Breast epithelium (tissue), 4 donors: ENCODE measurements at places on chromosomes 2 and 18. TPM values are rescaled to one million over a fixed set of nuclear protein-coding genes. Genes with fewer than 3 reads are reported as not detected.

The PCARE gene
- not detected for total RNA-seq

The IL37 gene
- not detected for total RNA-seq

DNA sequence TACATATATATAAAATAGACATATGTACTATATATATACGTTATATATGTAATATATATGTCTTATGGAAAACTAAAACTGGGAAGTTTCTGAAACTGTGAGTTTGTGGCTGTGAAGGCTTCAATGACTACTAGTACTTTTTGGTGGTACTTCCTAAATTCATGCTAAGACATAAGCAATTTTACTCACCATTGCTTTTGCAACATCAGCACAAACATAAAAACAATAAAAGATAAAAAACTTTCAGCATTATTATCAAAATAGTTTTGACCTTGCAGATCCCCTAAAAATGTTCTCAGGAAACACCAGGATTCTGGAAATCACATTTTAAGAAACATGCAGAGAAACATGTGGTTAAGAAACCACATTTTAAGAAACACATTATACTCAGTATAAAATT is 269.9 kb downstream of the PID1 start:
- H3K4me3 ChIP-seq, result no peak overlapping the region
- no peaks in the 10 kb centered on the region for H3K36me3 ChIP-seq
- H3K27ac ChIP-seq, result no peak overlapping the region
- H3K4me1 ChIP-seq, result no peaks in the 10 kb centered on the region

- H3K4me3 ChIP-seq, result no peak overlapping the region
- H3K27ac ChIP-seq, result no peak overlapping the region
- DNase-seq, result no peak
- H3K36me3 ChIP-seq, result no peaks in the 10 kb centered on the region
Measured at GRCh38 chr2:194526121-194526520, 1130.9 kb upstream of the SLC39A10 start.

DNA sequence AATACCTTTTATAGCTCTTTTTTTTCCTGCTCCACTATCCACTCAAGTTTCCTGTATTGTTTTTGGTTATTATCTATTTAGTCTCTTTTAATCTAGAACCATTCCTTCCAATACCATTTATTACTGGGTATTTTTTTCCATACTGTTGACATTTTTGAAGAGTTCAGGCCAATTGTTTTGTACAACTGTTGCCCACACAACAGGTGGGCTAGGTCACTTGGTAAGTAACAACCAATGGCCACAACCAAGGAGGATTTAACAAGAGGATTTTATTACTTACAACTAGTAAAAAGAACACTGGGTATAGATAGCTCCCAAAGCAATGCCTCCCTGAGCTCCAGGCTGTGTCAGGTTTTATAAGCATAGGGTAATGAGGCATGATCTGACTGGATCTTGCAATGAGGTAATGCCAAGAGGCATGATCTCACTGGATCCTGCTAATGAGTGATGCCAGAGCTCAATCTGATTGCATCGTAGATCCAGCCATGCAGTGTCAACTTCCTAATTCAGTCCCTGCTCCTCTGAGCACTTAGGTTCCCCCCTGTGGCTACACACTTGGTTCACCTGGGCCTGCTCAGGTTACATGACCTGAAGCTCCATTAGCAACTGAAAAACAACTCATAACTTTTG is 7.1 kb upstream of the CEP68 start:
- no peak overlapping the region for H3K4me3 ChIP-seq
- H3K4me1 ChIP-seq, result no peaks in the 10 kb centered on the region
- DNase-seq, result no peak
- no peaks in the 10 kb centered on the region for H3K36me3 ChIP-seq
- H3K27me3 ChIP-seq, result no peaks in the 10 kb centered on the region

GRCh38 chr2:145601361-145601925 is 1081.5 kb upstream of the ZEB2 start:
- H3K4me3 ChIP-seq, result no peak overlapping the region
- H3K27ac ChIP-seq, result no peak overlapping the region
- no peaks in the 10 kb centered on the region for H3K36me3 ChIP-seq
- no peaks in the 10 kb centered on the region for H3K4me1 ChIP-seq
- H3K27me3 ChIP-seq, result no peaks in the 10 kb centered on the region

- no peak overlapping the region for H3K27ac ChIP-seq
- no peaks in the 10 kb centered on the region for H3K27me3 ChIP-seq
- no peaks in the 10 kb centered on the region for H3K36me3 ChIP-seq
- DNase-seq, result no peak
- peaks cover 11% of the 10 kb centered on the region for H3K4me1 ChIP-seq
- H3K4me3 ChIP-seq, result no peak overlapping the region
Measured at GRCh38 chr2:111143107-111143842, 22.6 kb downstream of the BCL2L11 start.

- no peaks in the 10 kb centered on the region for H3K36me3 ChIP-seq
- H3K27ac ChIP-seq, result no peak overlapping the region
- no peaks in the 10 kb centered on the region for H3K27me3 ChIP-seq
- H3K4me3 ChIP-seq, result no peak overlapping the region
- no peaks in the 10 kb centered on the region for H3K4me1 ChIP-seq
- no peak for DNase-seq
Measured at GRCh38 chr2:149527998-149528755, 59.4 kb downstream of the MMADHC start.
